Naive B cell (primary cell): ENCODE measurements at places on chromosomes 3 and 15. TPM values are rescaled to one million over a fixed set of nuclear protein-coding genes. Genes with fewer than 3 reads are reported as not detected.

DNA sequence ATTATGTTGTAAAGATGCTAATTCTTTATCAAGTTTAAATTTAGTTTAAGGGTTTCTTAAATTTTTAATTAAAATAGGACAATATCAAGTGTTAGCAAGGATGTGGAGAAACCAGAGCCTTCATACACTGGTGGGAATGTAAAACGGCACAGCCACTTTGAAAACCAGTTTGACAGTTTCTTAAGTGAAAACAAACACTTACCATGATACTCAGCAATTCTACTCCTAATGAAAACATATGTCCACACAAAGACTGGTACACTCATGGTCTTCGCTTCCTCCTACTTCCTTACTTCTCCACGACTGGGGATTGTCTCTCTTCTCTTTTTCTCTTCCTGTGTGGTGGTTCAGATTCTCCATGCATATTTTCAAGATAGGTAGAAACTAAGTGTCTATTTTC, 9.2 kb downstream of the SKIC8 start:
- DNase-seq, result no peak

- DNase-seq, result no peak
Measured at GRCh38 chr3:187880441-187880840, 135.2 kb upstream of the BCL6 start.

REC114 gene
- polyA plus RNA-seq, result not detected

GRCh38 chr3:55484801-55485791, 2.0 kb downstream of the WNT5A start:
- no peak for DNase-seq
